Hepatic stellate cell (primary cell): ENCODE measurements at places on chromosomes 7 and 10.

- DNase-seq, result no peak
Observed at GRCh38 chr10:17831341-17831740, 22.2 kb downstream of the MRC1 start.

DNA sequence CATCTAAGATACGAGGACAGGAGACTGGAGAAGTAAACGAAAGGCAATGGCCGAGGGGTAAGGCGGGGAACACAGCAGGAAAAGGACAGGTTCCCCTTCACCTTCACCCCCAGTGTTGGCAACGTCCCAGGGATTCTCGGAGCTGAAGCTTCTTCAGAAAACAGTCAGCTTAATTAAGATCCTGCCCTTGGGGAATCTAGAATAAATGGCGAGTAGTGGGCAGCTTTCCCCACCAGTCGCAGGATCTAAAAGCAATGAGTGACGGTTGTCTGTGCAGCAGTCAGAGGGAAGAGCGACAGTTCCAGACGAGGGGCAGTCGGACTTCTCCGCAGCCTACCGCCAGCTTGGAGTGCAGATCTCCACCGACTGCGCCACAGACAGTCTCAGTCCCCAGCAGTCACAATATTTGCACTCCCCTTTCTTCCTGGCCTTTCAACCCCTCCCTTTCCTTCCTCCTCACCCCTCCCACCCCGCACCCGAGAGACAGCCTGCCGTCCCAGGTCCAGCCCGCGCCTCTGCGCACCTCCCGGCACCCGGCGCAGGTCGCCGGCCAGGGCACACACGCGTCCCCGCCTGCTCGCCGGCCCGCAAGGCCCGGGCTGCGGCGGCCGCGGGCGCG lies 10.9 kb upstream of the SP8 start:
- no peak for DNase-seq

DNA sequence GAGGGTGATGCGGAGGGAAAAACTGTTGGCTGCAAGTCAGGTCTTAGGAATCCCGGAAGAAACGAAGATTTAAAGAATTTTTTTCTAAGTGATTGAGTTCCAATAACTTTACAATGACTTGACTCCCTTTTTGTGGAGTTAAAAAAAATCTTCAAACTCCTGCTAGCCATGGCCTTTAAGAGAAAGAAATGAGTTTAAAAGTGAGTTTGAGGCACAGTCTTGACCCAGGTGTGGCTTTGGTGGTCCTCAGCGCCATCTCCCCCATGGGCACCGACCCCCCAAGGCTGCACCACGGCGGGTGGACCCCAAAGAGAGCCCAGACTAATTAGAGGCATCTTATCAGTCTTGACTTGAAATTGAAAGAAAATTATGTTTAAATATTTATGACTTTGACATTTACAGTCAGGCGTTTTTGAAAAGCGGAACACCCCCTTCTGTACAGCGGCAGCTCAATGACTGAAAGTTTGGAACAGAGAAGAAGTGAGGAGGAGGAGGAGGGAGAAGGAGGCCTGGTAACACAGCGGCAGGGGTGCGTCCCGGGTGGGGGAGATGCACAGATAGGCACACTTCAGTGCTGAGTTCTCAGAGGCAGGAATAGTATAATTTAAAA lies 349.6 kb downstream of the DNAJB6 start:
- no peak for DNase-seq

- DNase-seq, result no peak
Observed at GRCh38 chr10:88372051-88372715, 210.9 kb downstream of the RNLS start.

DNA sequence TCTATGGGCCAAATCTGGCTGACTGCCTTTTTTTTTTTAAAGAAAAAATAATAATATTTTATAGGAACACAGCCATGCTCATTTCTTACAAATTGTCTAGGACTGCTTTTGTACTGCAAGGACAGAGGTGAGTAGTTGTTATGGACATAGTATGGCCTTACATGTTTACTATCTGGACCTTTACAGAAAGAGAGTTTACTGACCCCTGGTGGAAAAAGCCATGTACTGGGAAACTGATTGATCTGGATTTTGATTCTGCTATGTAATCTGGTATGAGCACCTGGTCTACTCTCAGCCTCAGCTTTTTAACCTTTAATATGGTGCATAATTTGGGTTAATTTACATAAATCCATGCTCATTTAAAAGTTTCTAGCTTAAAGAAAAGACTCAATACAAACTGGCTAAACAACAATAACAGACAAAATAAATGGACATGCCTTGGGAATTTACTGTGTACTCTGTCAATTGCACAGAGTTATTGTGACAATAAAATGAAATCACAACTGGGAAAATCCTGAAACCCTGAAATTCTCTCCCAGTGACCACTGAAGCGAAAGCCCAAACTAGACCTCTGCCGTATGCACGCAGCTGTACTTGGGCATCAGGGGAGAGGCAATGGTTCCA lies 260.7 kb downstream of the BMPER start:
- peak; percentile 13 for DNase-seq

DNA sequence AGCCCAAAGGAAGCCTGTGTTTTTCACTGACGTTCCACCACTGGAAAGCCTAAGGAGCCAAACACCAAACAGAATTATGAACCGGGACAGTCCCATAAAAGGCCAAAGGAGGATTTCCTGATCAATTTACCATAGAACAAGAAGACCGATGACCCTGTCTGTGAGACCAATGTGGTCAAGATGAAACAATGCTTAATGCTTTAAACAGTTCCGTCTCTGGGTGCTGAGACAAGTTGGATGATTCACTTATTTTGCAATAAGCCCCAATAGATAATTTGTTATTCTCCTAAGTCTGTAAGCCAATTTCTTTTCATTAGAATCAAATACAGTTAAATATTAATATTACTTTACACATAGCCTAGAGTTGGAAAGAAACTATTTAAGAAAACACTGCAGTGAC lies 134.9 kb downstream of the MICU1 start:
- no peak for DNase-seq

GRCh38 chr10:101291331-101292193 lies 62.3 kb upstream of the LBX1 start:
- DNase-seq, result peak; percentile 72
